GM23338 (cell line): ENCODE measurements at places on chromosomes 3 and 15. TPM values are rescaled to one million over a fixed set of nuclear protein-coding genes. Genes with fewer than 3 reads are reported as not detected.

TMC3 gene
- not detected in 2 replicates for total RNA-seq

SERPINI2 gene
- 1.8 and 2.5 TPM in 2 replicates for total RNA-seq

GABRA5 gene
- total RNA-seq = 15.5 and 25.9 TPM in 2 replicates

DLEC1 gene
- 0.19 and 0.31 TPM in 2 replicates for total RNA-seq

CTXN2 gene
- not detected in 2 replicates for total RNA-seq
